Daoy (cell line): ENCODE measurements at places on chromosomes 1 and 21. TPM values are rescaled to one million over a fixed set of nuclear protein-coding genes. Genes with fewer than 3 reads are reported as not detected.

GRCh38 chr1:177431123-177431522, 260.4 kb downstream of the BRINP2 start:
- no peak for DNase-seq

GRCh38 chr1:41650028-41650880, 165.8 kb upstream of the EDN2 start:
- DNase-seq, result peak; percentile 66

DNA sequence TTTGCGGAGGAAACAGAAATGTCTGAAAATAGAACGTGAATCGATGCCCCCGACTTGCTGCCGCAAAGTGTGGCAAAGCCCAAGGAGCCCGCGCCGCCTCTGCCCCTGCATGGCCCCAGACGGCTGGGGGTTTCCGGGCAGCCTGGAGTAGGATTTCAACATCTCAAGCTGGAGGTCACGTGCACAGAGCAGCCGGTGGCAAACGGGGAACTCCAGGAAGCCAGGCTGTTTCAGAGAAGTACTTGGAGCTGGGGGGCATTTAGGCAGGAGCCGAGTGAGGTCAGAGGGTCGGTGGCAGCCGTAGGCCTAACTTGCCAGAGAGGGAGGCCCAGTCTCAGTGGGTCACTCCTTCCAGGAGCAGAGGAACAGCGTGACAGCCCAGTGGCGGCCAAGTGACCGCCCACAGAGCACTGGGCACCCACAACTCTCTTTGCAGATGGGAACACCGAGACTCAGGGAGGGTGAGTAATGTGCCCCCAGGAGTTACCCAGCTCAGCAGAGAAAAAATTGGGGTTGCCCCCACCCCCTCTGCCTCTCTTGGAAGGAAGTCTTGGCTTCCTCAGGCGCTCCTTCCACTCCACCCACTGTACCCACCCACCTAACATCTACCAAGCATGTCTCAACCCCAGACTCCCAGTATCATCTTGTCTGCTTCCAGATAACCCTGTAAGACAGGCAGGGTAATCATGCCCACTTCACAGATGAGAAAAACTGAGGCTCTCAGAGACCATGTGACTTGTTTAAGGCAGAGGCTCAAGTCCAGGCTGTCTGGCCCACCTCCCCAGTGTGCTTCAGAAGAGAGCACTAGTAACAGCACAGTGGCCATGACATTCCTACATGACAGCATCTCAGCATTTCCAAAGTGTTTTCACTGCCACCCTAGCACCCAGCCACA, 179.4 kb downstream of the HIVEP3 start:
- peak; percentile 95 for DNase-seq

GRCh38 chr1:94475232-94475631, 57.0 kb downstream of the ABCD3 start:
- no peak for DNase-seq

- no peak for DNase-seq
Observed at GRCh38 chr1:21653744-21654100, 15.4 kb downstream of the RAP1GAP start.

- no peak for DNase-seq
Observed at GRCh38 chr1:117622726-117623125, 16.9 kb downstream of the TENT5C start.

- no peak for DNase-seq
Observed at GRCh38 chr1:118827636-118828035, 160.5 kb downstream of the TBX15 start.

GRCh38 chr1:187645651-187646050, 816.9 kb downstream of the PLA2G4A start:
- no peak for DNase-seq

DNA sequence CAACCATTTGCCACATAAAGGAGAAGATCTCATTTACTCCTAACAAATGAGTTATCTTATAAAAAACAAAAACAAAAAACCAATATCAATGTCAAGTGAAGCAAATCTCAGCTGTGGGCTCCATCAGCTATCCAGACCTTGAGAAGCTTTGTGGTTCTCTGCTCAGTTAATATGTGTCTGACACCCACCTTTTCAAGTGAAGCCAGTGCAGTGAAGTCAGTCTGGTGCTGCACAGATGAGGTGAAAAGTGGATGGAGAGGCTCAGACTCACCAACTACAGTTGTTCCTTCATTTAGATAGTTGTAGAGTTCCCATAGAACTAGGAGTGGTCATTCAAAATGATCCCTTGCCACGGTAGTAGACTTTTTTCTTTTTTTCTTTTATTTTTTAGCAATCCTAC, 106.8 kb downstream of the NTNG1 start:
- DNase-seq, result no peak

DNA sequence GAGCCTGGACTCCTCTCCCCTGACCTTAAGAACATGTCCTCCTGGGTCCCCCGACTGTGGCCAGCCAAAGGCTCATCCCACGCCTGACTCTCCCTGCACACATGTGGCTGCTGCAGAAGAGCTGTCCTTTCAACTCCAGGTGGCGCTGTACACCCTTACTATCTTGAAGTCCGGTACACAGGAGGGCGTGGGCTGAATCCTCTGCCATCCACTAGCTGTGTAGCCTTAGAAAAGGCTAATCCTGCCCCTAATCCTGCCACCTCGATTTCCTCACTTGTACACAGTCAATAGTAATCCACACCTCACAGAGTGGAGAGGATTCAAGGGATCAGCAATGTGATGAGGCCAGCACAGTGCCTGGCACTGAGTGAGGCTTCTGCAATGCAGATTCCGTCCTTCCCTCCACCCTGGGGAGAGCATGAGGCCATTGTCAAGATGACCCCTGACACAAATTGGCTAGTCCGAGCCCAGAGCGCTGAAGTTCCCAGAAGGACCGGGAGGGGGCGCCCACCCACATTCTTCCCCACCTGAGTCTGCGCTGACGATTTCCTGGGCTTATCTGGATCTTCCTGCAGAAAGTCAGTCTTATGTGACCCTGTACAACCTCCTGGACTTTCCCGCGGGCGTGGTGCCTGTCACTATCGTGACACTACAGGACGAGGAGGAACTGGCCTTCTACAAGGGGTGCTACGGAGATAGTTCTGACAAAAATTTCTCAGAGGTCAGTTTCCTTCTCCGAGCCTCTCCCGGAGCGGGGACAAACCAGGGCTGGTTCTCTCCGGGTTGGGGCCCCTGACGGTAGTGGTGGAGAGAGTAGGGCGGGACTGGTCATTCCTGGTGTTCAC, 47.1 kb upstream of the DMBX1 start:
- DNase-seq, result peak; percentile 90

GRCh38 chr1:205746757-205747412, 3.1 kb downstream of the NUCKS1 start:
- DNase-seq, result no peak

DNA sequence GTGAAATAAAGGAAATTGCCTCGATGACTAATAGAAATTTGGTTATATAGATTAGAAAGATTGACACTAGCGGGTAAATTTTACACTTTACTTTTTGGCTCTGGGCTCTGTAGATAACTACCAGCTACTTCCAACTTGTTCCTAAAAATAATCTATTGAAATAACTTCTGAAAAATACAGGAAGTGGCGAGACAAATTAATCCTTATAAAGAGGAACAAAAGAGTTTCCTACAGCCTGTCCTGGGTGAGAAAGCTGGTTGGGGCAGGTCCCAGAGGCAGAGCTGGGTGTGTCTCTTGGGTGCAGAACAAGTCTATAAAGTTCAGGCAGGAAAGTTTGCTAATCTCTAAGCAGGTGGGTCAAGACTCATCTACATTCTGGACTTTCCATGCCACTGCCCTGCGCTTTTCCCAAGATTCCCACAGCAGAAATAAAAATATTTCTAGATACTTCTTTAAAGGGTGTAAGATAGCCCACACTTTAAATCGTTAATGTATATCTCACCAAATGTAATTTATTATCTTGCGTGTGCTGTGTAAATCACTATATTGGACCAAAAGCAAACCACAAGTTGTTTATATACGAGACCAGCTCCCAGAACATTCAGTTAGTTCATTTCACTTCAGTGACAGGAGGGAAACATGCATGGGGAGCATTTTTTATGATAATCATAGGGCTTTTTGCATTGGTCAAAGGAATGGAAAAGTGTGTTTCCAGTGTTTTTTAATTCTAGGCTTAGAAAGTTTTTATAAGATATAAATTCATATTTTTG, 70.1 kb upstream of the NRIP1 start:
- no peak for DNase-seq

GRCh38 chr1:151641229-151641628, 29.4 kb downstream of the SNX27 start:
- DNase-seq, result no peak

GRCh38 chr21:33892853-33893252, 22.8 kb downstream of the ATP5PO start:
- peak; percentile 26 for DNase-seq

GRCh38 chr1:223001653-223002634, 141.1 kb downstream of the TLR5 start:
- DNase-seq, result peak; percentile 36

DNA sequence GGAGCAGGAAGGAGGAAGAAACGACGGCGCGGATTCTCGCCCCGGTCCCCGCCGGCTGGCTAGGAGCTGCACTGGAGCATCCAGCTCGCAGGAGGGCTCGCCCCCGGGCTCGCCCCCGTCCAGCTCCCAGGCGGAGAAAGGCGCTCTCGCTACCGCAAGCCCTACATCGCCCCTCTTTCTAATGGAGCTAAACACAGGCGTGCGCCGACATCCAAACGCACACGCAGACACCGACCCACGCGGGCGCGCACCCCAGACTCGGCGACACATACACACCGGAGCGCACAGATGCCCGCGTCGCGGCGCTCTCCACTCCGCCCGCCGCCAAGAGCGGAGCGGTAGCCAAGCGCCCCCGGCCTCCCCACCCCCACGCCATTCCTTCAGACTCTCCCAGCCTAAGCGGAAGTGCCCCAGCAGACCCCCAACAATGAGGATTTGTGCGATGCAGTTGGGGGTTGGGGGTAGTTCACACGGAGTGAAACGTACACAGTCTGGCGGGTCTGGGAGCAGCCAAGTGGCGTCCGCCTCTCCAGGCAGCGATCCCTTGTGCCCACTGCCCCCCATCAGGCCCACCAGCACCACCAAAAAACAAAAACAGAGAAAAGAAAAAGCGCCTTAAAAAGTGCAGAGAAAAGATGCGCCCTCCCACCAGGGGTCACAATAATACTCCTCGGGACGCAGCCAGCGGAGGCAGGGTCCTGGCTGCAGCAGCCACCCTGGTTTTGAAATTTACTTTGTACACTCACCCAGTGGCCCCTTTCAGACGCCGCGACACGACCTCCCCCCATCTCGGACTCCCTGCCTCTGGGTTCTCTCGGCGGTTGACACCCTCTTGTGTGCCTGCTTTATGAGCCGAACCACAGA, 1.4 kb downstream of the DAB1 start:
- peak; percentile 26 for DNase-seq

DNA sequence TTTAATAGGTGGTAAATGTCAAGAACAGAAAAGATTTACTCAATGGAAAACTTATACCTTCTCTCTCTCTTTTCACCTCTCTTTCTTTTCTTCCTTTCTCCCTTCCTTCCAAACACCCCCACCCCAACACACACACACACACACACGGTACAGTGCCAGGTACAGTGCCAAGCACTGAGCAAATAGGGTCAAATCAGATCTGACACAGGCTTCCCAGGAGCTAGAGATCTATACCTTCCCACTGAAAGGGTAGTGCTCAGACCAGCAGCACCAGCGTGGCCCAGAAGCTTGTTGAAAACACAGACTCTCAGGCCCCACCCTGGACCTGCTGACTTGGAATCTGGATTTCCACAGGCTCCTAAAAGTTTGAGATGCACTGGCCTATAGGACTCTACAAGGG, 31.9 kb downstream of the IRF2BP2 start:
- no peak for DNase-seq

- DNase-seq, result peak; percentile 78
Observed at GRCh38 chr1:32886004-32886827, at the start of gene HPCA. HPCA (plus strand) TSS chr1:32886491; CDS start chr1:32888899, 2,408 bp downstream.

DNA sequence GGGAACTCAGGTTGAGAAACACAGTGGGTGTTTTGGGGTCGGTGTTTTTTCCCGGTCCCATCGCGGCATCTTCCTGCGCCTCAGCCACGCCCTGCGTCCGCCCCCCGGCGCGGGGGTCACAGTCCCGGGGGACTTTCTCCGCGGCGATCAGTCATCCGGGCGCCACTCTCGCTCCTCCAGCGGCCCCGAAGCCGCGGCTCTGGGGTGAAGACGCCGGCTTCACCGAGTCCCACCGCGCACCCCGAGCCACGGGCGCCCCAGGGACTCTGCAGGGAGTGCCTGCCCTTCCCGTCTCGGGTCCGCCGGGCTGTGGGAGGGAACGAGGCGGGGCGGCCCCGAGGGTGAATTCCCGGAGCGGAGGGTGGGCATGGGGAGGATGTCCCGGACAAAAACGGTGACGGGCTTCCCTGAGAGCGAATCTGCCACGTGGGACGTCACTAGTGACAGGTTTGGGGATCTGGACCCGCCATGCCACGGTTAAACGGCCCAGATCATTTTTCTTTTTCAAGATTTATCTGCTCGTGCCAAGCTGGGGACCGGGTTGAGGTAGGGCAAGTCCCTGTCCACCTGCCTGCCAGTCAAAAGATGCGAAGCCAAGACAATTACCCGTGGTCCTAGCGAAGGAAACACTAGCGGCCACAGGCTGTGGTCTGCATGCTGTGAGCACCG, 717 bp upstream of the BATF3 start:
- DNase-seq, result peak; percentile 35

GRCh38 chr21:33196941-33197374, 32.8 kb upstream of the IFNAR2 start:
- peak; percentile 72 for DNase-seq

DNA sequence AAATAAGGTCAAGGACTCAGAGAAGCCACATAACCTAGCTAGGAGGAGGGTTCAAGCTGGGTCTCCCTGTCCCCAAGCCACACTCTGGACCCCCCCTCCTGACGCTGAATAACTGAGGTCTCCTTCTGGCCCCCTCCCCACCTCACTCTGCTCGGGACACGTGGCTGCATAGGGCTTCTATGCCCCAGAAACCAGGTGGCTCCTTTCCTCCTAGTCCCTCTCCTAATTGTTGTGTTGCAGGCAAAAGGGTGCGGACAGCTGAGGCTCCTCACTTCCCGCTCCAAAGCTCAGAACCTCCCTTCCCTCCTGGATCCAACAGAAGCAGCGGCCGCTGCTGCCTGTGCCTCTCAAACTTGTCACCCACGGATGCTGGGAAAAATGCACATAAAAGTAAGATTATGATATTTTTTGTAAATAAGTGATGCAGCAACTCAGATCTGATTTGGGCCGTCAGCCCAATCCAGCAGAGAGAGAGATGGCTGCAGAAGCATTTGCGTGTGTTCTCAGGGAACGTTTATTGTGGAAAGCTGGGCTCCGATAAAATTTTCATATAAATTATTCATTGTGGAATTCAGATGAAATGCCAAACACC, 40.8 kb upstream of the C1orf174 start:
- DNase-seq, result no peak

C8B gene
- not detected in 2 replicates for total RNA-seq

GJA4 gene
- total RNA-seq, result not detected in 2 replicates

SLC44A3 gene
- total RNA-seq, result 0.09 and 0.80 TPM in 2 replicates

RUNX3 gene
- total RNA-seq, result 5.5 and 5.6 TPM in 2 replicates

NPL gene
- 2.8 and 4.1 TPM in 2 replicates for total RNA-seq

CCDC17 gene
- 1.1 and 1.2 TPM in 2 replicates for total RNA-seq

CYP4A11 gene
- total RNA-seq, result not detected in 2 replicates

HSD11B1 gene
- total RNA-seq, result not detected in 2 replicates

AUNIP gene
- total RNA-seq, result 9.4 and 20.4 TPM in 2 replicates

OPN3 gene
- total RNA-seq, result 44.6 and 48.8 TPM in 2 replicates

CFAP107 gene
- not detected in 2 replicates for total RNA-seq
